ENCODE measurements at places on chromosomes 3 and 15.
A peak's percentile ranks its signal among the peaks of the same experiment; 100 is the strongest.

DNA sequence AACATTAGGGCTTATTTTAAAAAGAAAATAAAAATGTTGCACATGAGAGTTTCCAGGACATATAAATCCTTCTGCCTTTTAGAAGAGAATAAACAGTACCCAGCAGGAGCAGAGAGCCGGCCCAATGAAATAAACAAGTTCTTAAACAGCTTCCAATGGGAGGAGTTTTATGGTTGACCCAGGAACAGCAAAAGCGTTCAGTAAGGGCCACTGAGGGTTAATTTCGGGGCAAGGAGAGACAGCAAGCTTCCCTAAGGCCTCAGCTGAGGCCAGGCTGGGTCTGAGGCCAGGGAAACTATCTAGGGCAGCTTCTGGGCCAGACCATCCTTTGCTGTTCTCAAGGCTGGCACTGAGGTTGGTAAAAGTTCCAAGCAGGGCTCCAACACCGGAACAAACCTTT, 3.4 kb downstream of the PDZRN3 start:
- DNase-seq, result no peak

DNA sequence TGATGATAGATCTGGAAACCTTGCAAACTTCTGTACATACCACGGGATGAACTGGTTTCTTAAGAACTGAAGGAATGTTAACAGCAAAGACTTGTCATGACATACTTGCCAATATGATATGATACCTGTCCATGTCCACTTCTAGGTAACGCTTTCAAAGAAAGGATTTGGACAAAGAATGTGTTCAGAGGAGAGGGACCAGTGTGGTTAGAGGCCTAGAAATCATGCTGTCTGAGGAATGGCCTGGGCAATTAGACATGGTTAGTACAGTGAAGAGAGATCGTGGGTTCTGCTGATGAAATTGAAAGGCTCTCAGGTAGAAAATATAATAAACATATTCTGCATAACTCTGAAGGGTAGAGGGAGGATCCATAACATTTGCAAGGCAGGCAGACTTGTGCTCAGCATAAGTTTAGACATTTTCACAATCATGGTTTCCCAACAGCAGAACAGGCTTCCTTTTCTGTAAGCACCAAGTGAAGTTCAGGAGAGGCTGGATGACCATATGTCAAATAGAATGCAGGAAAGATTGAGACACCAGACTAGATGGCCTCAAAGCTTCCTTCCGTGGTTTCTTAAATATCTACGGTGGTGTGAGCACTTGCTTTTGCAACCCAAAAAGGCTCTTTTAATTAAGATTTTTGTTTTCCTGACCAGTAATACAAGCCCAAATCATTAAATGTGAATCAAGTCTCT, 39.9 kb downstream of the TGFBR2 start:
- DNase-seq, result no peak

DNA sequence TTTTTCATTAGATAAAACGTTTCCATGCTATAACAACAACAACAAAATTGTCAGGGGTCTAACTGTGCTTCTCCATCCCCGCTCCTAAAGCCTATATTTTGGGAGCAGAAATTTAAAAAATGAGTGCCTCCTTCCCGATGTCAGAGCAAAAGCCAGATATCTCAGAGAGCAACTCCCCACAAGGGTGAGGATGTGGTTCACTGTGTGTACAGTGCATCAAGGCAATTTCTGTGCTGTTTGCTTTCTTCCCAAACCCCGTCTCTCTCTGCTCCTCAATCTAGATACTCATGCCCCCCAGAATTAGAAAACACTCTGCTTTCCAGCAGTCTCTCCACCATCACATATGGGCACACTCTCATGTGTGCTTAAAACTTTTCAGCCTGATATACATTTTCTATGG, 76.7 kb upstream of the MBNL1 start:
- no peak for DNase-seq

GRCh38 chr15:68278595-68279405, 1.3 kb downstream of the FEM1B start:
- DNase-seq, result peak; percentile 55

GRCh38 chr3:172084871-172085556, 45.6 kb downstream of the FNDC3B start:
- no peak for DNase-seq

DNA sequence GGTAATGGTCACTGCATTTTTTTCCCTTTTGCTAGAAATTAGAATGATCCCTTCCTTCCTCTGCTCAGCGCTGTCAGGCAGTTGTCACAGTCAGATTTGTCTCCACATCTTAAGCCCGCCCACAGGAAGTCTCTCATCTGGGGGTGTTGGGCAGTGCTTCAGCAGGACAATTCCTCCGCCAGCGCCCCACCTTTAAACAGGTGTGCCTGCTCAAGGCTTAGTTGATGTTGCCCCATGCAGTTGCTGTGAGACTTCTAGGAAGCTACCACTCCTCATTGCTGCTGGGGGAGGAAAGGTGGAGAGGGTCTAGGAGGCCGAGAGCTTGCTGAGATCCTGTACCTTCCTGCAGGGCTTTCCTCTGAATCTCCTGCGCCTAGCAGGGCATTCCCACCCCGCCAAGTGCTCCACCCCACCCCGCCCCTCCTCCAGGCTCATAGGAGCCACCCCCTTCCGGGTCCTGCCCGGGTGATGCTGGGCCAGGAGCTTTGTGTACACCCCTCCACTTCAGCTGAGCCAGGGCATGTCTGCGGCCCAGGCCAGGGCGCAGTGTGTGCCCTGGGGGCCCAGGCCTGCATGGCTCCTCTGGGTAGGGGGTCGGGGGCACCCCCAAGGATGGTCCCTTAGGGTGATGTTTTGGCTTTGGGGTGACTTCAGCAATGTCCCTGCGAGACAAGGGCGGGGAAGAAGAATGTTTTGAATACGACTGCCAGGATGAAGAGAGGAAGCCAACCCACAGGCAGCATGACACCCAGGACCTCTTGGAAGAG, 68.7 kb downstream of the TRAK1 start:
- DNase-seq, result no peak

DNA sequence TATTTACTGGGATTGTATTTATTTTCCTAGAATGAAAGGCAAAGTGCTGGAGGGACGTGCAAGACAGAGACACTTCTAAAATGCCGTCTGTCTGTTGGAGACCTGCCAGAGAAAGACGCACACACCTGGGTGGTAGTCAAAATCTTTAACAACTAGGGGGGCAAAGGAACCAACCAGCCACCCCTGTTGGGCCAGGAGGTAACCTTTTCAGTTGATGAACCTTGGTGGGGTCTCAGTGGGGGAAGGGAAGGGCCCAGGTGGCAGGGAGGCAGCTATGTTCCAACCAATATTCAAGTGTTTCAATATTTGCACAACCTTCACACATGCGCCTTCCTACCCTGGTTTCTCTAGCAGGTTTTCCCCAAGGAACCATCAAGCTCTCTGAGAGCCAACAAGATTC, 99.0 kb downstream of the MEGF11 start:
- no peak for DNase-seq

DNA sequence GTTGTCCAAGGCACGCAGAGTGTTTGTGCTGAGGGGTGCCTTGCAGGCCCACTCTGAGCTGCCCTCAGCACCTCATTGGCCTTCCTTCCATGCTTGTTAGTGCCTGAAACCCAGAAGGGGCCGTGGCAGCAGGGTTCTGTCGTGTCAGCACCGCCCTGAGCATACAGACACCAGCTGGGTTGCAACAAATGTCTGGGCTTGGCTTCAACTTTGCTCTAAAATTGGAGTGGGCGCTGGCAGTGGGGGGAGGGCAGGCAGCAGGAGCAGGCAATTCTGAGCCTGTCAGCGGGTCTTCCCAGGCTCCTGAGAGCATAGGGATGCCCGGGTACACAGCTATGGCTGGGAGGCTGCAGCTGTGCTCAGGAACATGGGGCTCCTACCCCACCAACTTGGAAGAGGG, 464.3 kb downstream of the EPHA3 start:
- peak; percentile 48 for DNase-seq
